ENCODE measurements at places on chromosomes 4 and X.

GRCh38 chrX:1433646-1434357 lies 18.9 kb downstream of the ASMTL start:
- DNase-seq, result no peak

GRCh38 chrX:3124031-3124430 lies 82.8 kb downstream of the ARSF start:
- no peak for DNase-seq

DNA sequence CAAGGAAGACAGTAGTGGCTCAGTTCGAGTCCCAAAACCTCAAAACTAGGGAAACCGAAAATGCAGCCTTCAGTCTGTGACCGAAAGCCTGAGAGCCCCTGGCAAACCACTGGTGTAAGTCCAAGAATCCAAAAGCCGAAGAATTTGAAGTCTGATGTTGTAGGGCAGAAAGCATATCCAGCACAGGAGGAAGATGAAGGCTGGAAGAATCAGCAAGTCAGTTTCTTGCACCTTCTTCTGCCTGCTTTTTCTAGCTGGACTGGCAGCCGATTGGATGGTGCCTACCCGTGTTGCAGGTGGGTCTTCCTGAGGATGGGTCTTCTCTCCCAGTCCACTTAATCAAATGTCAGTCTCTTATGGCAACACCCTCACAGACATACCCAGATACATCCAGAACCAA lies 95.0 kb downstream of the STK32B start:
- no peak for DNase-seq

GRCh38 chr4:113641025-113641431 lies 120.5 kb downstream of the CAMK2D start:
- DNase-seq, result no peak

DNA sequence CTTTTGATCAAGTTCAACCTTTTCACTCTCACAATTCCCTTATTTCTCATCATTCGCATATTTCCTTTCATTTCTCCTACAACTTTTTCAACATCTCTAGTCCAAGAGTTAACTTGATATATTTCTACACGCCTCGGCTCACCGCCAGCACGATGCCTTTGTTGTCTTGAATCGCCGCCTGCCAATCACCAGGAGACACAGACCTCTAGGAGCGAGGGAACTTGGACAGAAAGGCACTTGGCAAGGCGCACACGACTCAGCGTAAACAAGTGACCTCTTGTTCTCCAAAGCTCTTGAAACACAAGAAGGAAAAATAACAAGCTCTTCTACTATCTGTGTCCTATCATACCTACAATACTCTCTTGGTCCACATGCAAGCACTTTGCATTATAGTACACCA lies 27.1 kb upstream of the RBMX start:
- no peak for DNase-seq

GRCh38 chrX:71081330-71082123 lies 13.4 kb upstream of the SNX12 start:
- no peak for DNase-seq

- DNase-seq, result no peak
Observed at GRCh38 chr4:53576676-53577372, 14.5 kb downstream of the LNX1 start.

GRCh38 chr4:141077611-141078225 lies 55.6 kb downstream of the RNF150 start:
- no peak for DNase-seq

DNA sequence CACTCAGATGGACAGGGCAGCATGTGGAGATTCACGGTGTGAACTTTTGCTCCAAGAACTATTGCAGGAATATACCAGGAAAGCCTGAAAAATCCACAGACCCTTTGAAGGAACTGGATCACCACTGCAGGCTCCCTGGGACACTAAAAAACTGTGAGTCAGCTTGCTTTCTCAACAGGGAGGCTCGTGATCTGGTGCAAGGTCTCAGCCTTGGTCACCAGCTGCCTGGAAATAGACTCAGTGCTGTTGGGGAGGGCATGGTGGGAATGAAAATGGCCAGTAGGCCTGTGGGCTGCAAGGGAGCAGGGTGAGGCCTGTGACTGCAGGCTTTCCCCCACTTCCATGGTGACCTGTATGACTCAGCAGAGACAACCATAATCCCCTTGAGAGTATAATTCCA lies 426.4 kb upstream of the RPS6KA3 start:
- DNase-seq, result no peak
